ENCODE measurements at places on chromosomes 12 and 14.

DNA sequence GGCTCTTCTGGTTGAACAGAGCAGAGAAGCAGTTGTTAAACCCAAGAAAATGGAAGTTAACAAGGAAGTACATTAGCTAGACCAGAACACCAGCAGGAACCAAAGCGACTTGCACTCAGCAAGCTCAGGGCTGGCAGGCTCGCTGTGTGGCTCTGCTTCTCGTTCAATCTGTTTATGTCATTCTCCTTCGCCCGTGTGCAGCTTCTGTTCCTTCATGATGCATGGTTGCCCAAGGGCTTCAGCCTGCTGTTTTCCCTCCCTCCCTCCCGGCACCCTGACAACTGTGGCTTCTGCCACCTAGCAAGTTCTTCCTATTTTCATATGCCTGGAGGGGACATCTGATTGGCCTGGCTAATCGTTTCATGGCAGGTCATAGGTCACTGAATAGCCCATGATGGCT is 25.3 kb downstream of the PIGH start:
- DNase-seq: no peak

DNA sequence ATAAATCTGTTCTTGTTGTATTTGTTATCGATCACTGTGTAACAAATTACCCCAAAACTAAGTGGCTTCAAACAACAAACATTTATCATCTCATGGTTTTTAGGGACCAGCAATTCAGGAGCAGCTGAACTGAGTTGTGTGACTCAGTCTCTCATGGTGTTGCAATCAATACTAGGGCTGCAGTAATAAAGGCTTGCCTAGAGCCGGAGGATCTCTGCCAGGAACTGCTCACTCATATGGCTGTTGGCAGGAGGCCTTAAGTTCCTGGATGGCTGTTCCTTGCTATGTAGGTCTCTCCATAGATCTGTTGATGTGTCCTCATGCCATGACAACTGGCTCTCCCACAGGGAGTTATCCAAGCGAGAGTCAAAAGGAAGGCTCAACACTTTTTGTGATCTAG is 3.8 kb upstream of the PSMC6 start:
- no peak for DNase-seq

- DNase-seq: peak; percentile 4
Measured at GRCh38 chr12:56836800-56837663, 73.9 kb downstream of the HSD17B6 start.

GRCh38 chr12:113870035-113870434 is 96.1 kb downstream of the RBM19 start:
- DNase-seq: no peak

DNA sequence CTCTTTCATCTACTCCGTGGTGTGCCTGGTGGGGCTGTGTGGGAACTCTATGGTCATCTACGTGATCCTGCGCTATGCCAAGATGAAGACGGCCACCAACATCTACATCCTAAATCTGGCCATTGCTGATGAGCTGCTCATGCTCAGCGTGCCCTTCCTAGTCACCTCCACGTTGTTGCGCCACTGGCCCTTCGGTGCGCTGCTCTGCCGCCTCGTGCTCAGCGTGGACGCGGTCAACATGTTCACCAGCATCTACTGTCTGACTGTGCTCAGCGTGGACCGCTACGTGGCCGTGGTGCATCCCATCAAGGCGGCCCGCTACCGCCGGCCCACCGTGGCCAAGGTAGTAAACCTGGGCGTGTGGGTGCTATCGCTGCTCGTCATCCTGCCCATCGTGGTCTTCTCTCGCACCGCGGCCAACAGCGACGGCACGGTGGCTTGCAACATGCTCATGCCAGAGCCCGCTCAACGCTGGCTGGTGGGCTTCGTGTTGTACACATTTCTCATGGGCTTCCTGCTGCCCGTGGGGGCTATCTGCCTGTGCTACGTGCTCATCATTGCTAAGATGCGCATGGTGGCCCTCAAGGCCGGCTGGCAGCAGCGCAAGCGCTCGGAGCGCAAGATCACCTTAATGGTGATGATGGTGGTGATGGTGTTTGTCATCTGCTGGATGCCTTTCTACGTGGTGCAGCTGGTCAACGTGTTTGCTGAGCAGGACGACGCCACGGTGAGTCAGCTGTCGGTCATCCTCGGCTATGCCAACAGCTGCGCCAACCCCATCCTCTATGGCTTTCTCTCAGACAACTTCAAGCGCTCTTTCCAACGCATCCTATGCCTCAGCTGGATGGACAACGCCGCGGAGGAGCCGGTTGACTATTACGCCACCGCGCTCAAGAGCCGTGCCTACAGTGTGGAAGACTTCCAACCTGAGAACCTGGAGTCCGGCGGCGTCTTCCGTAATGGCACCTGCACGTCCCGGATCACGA is 2.2 kb downstream of the SSTR1 start:
- no peak for DNase-seq

DNA sequence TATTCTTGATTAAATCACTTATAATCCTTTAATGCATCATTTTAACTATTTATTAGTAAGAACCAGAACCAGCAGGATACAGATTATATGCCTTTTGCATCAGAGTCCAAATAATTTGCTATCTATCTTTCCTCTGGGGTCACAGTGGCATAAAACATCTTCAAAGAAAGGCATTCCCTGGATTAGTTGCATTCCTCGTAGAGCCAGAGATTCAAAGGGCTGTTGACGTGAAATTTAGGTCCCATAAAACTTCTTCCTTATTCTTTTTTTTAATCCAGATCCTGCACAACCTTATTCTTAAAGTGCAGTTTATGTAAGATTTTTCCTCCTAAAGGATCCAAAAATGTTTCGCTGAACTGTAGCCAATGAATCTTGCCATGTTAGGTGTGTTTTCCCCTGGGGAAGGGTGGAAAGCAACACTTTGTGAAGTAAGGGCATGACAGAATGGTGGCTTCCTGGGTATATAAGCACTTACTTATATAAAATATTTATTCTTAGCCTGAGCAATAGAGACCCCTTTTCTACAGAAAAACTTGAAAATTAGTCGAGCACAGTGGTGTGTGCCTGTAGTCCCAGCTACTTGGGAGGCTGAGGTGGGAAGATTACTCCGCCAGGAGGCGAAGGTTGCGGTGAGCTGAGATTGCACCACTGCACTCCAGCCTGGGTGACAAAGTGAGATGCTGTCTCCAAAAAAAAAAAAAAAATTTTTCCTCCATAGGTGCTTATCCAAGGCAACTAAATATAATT is 208.7 kb downstream of the PCNX1 start:
- no peak for DNase-seq

DNA sequence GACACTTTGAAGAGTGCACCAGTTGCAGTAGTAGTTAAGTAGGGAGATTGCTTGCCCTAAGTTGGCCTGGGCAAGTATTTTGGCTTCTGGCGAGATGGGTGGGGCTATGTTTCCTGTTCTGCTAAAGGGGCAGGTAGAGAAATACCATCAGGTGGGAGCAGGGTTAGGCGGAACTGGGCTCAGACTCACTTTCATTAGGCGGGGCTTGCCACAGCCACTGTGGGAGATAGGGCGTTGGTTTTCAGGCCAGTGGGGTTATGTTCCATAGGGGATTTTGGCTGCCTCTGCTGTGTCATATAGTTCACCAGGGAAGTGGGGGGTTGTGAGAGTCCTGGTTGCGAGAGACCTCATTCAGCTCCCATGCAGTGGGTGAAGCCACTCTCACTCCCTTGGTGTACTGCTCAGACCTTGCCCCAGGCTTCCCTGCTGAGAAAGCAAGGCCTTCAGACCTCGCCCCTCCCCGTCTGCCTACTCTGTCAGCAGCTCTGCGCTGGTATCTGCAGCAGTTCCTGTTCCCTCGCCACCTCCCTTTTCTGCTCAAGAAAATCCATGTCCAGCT is 43.3 kb downstream of the AEBP2 start:
- DNase-seq: no peak

DNA sequence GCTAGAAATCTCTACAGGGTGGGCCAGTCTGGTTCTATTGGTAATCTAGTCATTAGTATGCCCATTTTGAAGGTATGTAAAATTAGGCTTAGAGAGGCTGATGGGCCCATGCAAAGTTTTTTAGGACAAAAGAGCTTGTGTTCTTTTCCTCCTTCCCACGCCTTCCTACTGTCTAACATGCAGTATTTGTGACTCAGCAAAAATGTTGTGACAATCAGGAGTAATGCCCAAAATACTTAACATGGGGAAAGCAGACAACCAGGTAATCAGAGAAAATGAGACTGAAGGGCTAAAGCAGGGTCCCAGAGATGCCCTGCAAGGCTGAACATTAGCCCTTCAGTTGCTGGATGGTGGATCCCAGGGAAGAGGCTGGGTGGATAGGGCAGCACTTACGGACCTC is 437.9 kb downstream of the BCL11B start:
- no peak for DNase-seq

DNA sequence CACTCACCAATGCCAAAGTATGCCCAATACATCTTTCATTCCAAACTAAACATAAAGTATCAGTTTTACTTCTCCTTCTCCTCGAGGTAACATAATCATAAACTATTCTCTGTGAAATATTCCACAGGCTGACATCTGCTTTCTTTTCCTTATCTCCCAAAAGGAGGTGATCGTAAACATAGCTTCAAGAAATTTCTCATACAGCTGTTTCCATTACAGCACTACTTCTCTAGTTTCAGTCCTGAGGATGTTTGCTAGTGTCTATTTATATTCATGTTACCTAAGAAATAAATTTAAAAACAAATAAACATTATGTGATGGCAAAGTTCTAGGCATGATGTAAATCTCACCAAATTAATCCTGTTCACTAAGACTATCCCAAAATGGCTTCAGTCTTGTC is 90.1 kb upstream of the CPSF6 start:
- no peak for DNase-seq

DNA sequence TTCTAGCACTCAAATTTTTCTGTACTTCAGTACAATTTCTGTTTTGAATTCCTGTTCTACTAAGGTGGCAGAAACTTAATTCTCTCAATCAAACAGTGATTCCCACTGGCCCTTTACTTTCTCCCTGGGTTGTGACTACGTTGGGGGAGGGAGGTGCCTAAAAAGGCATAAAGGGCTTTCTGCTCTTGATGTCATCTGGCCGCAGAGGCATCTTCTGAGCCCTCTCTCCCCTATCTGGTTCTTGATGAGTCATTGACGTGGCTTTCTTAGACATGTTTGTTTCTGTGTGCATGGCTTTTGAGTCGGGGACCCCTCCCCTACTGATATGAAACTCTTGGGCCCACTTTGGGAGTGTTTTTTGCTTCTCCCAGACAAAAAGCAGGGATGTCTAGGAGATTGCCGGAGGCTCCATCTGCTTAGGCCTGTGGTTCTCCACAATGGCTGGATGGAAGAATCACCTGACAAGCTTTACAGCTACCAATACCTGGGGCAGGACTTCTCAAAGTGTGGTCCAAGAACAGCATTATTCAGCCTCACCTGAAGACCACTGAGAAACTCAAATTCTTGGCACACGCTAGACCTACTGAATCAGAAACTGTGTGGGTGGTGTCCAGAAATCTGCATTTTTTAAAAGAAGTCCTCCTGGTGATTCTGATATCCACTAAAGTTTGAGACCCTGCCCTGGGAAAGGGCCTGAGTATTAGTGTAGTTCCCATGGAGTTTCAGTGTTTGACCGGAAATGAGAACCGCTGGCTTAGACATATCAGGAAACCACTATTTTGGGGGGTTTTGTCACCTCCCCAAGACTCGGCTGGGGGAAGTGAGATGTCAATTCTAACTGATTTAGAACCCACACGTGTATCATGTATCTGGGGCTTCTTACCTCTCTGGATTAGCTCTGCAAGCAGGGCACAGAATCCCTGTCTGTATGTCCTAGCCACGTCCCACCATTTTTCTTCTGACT is 395.7 kb upstream of the PDE3A start:
- DNase-seq: no peak

DNA sequence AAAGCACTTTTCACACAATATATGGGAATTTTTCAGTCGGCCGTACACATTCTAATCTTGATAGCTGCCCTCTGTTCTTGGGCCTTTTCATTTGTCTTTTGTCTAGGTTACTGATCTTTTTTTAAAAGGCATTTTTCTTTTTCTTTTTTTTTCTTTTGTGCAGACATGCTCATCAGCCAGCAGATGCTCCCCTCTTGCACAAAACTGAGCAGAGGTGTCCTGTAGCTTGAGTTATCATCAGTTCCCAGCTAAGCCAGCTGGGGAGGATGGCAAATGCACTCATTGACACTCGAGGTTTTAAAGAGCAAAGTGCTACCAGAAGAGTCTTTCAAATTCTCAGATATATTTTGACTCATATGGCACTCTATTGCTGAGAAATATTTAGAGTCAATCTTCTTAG is 913.9 kb upstream of the SEL1L start:
- DNase-seq: no peak

DNA sequence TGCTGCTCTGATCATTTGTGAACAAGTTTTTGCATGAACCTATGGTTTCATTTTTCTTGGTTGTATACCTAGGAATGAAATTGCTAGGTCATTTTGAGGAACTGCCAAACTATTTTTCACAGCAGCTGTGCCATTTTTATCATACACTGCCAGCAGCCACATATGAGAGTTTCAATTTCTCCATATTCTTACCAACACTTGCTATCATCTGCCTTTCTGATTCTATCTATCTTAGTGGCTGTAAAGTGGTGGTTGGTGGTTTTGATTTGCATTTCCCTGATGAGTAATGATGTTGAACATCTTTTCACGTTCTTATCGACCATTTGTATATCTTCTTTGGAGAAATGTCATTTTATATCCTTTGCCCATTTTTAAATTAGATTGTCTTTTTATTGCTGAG is 146.1 kb downstream of the C12orf75 start:
- no peak for DNase-seq

DNA sequence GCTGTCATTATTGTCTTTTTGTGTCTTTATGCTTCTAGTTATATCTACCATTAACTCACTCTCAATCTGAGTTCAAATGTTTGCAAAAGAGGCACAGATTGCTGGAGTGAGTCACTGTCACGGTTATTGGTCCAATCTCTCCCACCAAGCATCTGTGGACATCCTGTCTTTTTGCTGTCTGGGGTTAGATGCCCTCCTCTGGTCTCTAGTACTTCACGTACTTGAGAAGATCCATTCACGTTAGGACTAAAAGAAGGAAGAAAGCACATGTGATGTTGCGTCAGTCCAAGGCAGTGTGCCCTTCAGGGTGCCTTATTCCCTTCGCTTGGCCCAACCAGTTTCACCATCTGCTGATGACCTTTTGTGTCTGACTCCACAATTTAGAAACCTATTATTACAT is 72.3 kb upstream of the STXBP6 start:
- no peak for DNase-seq

DNA sequence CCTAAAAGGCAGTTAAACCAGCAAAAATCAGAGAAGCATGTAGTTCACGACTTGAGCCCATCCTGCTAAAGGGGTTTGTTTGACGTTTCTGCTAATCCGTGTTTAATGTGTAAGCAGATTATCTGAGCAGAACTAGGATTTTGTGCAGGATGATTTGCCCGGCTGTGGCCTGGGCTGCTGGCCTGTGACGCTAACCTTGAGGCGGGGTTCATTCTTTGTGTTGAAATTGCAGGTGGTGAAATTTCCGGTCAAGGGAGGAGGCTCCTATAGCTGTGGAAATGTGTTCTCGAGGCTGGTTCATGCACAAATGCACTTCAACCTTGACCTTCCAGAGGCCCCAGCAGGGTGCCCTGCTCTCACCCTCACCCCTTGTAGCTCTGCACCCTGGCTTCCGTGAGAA is 63.7 kb downstream of the SLC24A4 start:
- no peak for DNase-seq
